ENCODE measurements at places on chromosomes 5 and 9.

DNA sequence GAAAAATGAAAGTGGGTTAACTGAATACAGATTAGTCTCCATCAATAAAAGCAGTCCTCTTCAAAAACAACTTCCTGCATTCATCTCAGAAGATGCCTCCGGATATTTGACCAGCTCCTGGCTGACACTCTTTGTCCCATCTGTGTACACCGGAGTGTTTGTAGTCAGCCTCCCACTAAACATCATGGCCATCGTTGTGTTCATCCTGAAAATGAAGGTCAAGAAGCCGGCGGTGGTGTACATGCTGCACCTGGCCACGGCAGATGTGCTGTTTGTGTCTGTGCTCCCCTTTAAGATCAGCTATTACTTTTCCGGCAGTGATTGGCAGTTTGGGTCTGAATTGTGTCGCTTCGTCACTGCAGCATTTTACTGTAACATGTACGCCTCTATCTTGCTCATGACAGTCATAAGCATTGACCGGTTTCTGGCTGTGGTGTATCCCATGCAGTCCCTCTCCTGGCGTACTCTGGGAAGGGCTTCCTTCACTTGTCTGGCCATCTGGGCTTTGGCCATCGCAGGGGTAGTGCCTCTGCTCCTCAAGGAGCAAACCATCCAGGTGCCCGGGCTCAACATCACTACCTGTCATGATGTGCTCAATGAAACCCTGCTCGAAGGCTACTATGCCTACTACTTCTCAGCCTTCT, 16.6 kb downstream of the F2R start:
- no peak for ATAC-seq

DNA sequence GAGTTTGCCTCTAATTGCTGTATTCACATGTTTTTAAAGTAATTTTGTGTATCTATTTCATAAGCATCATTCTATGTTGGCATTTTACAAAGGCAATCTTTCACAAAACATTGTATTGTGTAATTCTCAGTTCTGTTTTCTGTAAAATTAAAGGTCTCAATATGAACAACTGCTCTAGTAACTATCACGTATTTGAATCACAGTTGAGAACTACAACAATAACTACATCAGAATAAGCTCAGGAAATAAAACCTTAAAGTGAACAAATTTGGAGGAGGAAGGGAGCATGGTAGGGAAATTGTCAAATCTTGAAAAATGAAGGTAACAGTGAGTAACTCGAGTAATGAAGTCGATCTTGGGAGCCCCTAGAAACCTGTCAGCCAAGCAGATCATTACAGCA, 22.5 kb upstream of the CAMK4 start:
- no peak for ATAC-seq

- no peak for ATAC-seq
Measured at GRCh38 chr9:83471241-83471640, 67.0 kb downstream of the FRMD3 start.

DNA sequence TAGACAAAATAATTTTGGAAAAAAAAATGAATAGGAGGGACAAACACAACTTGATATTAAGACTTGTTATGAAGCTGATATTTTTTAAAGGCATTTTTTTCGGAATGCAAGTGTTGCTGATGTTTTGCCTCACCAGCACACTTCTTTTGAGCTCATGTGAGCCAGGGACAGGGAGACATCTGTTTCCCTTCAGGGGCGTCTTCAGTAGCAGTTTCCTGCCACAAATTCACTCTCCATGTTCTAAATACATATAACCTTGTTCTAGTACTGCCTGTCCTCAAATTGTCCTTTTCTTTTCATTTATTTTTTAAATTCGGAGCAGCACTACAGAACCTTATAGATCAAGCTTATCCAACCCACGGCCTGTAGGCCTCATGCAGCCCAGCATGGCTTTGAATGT, 316.0 kb upstream of the PAPPA start:
- no peak for ATAC-seq

DNA sequence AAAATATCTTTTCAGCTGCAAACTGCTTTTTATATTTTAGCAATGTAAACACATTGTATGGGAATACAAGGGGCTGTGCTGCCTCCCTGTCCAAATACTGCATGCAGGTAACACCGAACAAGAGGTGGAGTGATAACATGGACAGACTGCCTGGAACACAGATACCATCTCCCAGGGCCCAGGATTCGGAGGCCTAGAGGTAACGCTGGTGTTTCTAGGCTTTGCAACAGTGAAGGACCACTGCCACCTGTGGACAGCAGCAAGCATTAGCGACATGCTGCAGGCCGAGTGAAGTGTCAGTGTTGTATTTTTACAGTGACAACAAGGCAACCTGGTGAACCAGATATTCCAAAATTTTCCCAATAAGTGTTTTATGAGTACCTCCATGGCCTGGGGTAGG, 379.1 kb downstream of the DMRT2 start:
- no peak for ATAC-seq

DNA sequence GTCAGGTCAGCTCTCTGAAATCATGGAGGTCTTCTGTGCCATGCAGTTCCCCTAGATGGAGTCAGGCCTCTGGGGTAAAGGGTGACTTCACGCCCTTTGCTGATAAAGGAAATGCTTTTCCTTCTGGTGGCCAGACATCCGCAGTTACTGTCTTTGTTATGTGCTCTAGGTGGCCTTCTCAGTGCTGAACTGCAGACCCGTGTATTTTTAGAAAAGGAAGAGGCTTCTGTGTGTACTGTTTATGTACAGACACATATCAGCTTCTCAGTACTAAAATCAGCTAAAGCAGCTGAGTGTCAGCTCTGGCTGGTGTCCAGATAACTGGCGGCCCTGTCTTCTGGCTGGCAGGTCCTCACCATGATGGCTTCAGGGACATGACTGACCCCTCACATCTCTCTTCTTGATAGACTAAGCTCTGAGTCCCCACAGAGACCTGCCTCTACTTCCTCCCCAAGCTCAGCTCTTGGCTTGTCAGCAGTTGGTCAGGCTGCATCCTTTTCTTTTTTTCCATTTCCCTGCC, 75.3 kb downstream of the ARHGAP26 start:
- ATAC-seq, result no peak

- peak; percentile 92 for ATAC-seq
Measured at GRCh38 chr5:157354800-157355199, 88.9 kb downstream of the CYFIP2 start.

DNA sequence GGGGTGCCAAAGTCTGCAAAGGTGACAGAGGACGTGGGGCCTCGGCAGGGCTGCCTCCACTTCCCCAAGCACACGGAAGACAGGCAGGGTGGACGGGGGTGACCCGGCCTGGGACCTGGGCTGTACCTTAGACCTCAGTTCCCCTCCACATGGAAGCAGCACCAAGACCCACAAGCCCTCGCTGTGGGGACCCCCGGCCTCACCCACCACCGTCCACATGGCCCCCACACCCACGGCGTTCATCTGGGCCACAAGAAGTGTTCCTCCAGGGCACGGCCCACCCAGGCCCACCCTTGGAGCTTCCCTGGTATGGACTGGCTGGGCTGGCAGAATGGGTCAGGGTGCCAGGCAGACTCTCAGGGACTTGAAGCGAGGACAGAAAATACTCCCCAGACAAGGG, 45.8 kb upstream of the NKD2 start:
- ATAC-seq, result no peak

- ATAC-seq, result peak; percentile 6
Measured at GRCh38 chr5:172162323-172162986, 25.6 kb downstream of the STK10 start.

- no peak for ATAC-seq
Measured at GRCh38 chr9:13991395-13991794, 322.5 kb downstream of the NFIB start.

GRCh38 chr5:92962752-92963151, 618.3 kb downstream of the NR2F1-AS1 start:
- ATAC-seq, result no peak

DNA sequence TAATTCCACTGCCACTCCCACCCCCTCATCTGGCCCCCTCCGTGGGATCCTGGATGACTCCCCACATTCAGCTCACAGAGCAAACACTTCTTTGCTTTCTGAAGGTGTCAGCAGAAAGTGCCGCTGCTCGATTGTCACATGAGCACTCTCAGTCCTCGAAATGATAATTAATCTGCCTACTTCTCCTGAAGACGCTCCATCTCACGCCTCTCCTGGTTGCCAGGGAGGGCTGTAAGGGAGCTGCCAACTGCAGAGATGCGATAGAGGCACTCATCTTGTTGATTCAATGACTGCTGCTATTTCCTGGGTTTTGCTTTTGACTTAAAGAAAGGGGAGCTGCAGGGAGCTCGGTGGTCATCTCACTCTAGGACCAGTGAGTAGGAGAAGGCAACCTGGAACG, 206.5 kb downstream of the DAB2IP start:
- no peak for ATAC-seq

GRCh38 chr5:150918613-150919012, 13.8 kb upstream of the ZNF300 start:
- ATAC-seq, result no peak

DNA sequence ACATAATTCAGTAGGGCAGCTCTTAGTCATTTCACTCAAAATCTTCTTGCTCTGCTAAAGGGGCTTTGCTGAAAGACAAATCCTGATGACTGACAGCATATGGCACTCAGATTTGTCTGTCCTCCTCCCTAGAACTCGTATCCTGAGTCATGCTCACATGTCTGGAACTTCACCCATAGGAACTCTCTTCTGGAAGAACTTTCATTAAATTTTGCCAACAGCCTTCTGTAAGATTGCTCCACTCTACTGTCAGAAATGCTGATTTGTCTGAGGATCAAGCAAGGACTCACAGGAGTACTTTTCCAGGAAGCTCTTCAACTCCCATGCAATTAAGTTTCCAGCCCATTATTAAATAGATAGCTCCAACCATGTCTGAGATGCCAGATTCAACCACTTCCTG, 59.8 kb upstream of the SNX2 start:
- ATAC-seq, result no peak

DNA sequence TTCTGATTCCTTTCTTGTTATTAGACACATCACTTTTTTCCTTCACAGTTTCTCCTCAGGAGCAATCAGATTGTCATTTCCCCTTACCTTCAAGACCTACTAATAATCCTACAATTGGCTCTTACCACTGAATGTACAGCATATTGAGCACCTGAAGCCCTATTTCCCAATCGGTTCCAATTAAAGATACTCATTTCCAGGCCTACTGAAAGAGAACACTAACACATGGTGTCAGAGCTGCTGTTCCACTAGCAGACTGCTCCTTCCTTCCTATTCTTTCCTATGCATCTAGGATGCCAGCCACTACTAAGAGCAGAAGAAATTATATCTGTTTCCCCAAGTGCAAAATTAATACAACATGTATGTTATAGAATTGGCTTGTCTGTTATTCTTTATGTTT, 34.6 kb downstream of the SKIC3 start:
- no peak for ATAC-seq

GRCh38 chr5:24819841-24820240, 175.1 kb upstream of the CDH10 start:
- no peak for ATAC-seq

DNA sequence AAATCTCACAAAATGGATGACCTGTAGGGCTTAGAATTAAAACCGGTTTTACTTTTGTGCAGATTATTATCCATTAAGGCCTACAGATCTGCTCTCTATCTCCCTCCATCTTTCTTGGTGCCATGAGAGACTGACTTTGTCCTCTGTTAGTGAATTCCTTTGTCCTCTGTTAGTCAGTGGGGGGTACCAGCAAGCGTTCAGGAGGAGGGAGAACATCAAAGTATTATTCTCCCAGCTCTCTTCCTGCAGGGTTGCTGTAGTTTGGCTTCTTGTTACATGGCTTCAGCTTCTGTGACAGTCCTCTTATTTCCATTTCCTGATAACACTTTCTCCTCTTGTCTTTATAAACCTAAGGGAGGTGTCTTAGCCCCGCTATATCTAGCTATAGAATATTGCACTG, 850.5 kb upstream of the SEMA6A start:
- no peak for ATAC-seq

- no peak for ATAC-seq
Measured at GRCh38 chr5:27592231-27592630, 553.8 kb upstream of the CDH9 start.

GRCh38 chr9:134294153-134295071, 31.8 kb upstream of the RXRA start:
- ATAC-seq, result peak; percentile 66

GRCh38 chr9:106467865-106468164, 395.2 kb upstream of the ZNF462 start:
- no peak for ATAC-seq

- ATAC-seq, result peak; percentile 33
Measured at GRCh38 chr9:94672811-94673487, 33.6 kb upstream of the FBP1 start.

DNA sequence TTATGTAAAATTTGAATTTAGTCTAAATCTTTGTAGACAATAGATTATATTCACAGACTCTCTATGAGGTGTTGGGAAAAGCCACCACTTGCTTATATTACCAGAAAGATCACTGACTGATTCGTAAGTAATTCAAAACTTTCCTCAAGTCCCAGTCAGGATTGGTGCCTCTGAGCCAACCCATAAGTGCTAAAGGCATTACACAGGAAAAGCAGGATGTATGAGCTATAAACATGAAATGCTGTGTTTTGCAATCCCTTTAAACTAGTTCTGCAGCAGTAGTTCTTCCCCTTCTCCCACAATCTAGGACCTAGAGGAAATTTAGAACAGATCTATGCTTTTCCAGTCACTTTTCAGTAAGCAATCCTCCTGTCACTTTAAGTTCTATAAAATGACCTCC, 48.0 kb downstream of the SHLD3 start:
- ATAC-seq, result no peak

Measured in motor neuron (in vitro differentiated cells).